Activated CD4-positive, CD25-positive, alpha-beta regulatory T cell (primary cell): ENCODE measurements at places on chromosomes 5 and 9.

DNA sequence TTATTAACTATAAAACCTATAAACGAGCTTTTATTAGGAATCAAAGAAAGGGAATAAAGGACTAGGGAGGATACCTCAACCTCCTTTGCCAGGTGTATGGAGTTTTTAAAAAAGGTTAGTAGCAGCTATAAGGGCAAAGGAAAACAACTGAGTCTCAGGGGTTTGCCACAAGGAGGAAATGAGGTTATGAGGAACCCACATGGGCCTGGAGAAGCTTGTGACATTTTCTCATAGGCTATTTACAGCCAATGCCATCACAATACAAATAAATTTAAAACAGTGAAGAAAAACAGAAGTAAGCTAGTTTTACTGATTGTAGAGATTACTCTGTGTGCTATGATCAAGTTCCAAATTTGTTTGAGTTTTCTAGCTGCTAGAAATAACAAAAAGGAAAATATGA lies 92.6 kb downstream of the CDKN2A start:
- no peak for DNase-seq

- no peak for DNase-seq
Measured at GRCh38 chr9:130140706-130141105, 31.5 kb upstream of the NCS1 start.

DNA sequence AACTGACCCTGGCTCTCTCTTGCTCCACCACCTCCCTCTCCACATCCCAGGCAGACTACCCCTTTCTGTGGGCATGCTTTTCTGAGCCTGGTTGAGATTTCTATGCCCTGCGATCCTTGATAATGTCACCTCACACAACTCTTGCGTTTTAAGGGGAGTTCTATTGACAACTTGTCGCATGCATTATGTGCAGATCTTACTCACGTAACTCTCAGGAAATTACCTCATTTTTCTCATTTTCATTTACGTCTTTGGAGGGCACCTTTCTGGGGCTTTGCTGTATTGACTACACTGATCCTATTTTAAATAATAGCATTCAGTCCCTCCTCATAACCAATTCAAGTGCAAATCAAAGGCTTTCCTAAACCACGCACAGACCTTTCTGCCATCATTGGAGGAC lies 140.4 kb upstream of the WWC1 start:
- DNase-seq = no peak

- no peak for DNase-seq
Measured at GRCh38 chr9:112496074-112496722, 9.6 kb downstream of the KIAA1958 start.

DNA sequence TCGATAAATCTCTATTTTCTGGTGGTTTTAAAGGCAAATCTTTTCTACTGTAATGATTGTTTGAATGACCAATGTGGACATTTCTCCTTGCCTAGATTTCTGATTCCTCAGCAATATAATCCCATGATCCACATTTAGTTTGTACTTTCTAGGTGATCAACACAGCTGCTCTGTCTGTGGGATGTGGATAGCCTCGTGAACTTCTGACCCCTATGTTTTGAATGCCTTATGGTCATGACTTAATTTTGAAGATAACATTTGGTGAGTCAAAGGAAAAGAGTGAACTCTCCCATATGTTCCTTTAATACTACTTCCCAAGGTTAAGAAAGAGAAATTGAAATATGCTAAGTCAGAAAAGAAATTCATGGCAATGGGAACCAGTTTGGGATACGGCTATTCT lies 147.5 kb downstream of the CAVIN4 start:
- no peak for DNase-seq

DNA sequence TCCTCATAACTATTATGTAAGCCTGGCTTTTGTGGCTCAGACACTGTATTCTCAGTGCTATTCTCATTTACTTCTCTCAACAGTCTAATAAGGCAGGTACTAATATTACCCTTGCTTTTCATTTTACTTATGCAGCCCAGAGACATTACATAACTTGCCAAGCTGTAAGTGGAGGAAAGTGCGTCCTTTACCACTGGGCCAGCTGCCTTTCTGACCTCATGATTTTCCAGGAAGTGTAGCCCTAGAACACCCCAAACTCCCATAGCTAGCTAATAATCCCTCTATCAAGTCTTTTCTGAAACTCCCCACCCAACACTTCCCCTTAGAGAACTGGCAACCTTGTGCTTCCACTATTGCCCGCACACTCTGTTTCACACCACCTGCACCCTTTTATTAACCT lies 192.9 kb upstream of the HMHB1 start:
- DNase-seq = no peak

- no peak for DNase-seq
Measured at GRCh38 chr5:175464942-175465233, 13.5 kb upstream of the SFXN1 start.

DNA sequence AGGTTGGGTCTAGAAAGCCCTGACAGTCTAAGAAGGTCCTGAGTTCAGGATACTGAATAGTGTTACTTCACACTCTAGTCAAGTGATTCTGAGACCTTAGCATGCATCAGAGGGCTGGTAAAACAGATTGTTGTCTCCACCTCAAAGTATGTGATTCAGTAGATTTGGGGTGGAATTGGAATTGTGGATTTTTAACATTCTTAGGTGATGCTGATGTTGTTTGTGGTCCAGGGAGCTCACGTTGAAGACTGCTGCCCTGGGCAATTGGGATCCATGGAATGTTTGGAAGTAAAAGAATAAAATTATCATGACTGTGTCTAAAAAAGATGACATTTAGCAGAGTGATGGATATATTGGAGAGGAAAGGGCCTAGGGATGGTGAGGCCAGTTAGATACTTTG lies 75.6 kb downstream of the VCAN start:
- DNase-seq = no peak

DNA sequence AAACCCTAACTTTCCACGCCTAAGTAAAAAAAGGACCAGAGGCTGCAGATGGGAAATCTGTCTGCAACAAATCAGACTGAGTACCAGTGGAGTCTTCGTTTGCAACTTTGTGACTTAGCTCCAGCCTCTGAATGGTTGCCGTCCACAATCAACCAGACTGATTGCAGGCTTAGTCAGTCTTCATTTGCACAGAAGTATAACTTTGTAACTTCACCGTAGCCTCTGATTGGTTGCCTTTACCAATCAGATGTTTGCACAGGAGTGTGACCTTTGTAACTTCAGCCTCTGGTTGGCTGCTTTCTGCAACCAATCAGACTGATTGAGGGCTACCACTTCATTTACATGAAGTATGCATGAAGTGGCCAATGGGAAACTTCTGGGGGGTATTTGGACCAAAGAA lies 53.7 kb downstream of the TGFBR1 start:
- no peak for DNase-seq

- DNase-seq = no peak
Measured at GRCh38 chr9:96015876-96016686, 140.6 kb downstream of the ERCC6L2 start.

GRCh38 chr9:135281791-135282737 lies 194.6 kb downstream of the OLFM1 start:
- DNase-seq = no peak
